ENCODE measurements at places on chromosomes 12 and 14.

DNA sequence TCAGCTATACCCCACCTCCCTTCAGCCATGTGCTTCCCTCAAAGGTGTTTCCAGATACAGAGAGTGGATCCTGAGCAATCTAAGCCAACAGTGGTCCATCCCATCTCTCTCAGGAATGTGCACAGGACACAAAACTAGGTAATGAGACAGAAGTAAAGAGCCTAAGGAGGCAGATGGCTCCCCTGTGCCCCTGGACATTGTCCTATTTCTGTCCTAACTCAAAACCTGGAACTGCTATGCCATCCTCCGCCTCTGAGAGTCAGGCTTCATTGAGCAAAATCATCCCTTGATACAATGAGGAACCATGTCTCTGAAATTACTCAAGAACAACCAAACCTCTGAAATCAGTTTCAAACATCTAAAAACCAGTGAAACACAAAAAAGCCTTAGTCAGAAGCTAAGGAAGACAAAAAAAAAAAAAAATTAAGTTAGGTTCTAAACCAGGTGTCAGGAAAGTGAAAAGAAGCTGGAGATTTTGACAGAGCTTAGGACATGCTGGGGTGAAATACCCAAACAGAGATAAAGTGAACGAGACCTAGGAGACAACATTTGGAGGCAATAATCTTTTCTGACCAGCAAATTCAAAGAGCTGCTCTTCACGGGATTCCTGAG is 200.3 kb upstream of the PLEKHG7 start:
- no peak for DNase-seq

GRCh38 chr12:545835-546234 is 86.1 kb downstream of the B4GALNT3 start:
- no peak for DNase-seq

GRCh38 chr12:4088451-4088850 is 185.1 kb upstream of the CCND2 start:
- no peak for DNase-seq

DNA sequence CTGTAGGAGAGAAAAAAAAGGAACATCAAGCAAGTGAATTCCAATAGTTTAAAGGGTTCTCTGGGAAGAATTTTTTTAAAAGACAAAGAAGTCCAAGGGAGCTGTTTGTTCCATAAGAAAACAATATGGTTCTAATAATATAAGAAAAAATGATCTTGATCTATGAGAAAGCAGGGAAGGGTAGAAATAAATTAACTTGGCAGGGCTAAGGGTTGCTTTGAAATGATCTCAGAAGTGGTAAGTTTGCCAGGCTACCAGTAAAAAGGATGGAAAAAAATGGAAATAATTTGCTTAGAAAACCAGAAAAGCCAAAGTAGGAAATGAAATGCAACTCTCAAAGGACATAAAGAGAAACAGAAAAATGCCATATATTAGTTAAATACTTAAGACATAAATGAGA is 41.7 kb upstream of the EMP1 start:
- no peak for DNase-seq

DNA sequence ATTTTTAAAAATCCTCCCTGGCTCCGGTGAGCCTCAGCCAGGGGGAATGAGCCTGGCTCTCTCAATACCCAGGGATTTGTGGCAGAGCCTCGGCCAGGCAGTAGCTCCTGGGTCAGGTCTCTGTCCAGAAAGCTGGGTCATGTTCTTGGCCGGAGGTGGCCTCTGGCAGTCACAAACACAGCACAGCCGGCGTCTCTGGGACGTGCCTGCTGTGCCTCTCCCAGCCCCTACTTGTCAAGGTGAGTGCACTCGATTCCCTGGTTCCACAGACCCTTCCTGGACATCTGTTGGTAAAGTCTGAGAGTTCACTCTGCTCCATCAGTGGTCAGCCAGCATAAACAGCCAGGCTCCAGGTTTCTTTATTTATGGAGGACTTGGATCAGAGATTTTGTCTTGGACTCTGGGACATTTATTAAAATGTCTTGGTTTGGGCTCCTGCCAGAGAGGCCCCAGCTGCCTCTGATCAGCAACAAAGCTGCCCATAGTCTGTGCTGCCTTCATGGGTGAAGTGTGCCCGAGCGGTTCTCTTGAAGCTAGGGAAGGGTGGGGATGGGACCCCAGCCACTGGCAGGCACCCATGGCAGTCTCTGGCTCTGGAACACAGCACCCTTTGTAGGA is 56.7 kb downstream of the DGLUCY start:
- DNase-seq = no peak

DNA sequence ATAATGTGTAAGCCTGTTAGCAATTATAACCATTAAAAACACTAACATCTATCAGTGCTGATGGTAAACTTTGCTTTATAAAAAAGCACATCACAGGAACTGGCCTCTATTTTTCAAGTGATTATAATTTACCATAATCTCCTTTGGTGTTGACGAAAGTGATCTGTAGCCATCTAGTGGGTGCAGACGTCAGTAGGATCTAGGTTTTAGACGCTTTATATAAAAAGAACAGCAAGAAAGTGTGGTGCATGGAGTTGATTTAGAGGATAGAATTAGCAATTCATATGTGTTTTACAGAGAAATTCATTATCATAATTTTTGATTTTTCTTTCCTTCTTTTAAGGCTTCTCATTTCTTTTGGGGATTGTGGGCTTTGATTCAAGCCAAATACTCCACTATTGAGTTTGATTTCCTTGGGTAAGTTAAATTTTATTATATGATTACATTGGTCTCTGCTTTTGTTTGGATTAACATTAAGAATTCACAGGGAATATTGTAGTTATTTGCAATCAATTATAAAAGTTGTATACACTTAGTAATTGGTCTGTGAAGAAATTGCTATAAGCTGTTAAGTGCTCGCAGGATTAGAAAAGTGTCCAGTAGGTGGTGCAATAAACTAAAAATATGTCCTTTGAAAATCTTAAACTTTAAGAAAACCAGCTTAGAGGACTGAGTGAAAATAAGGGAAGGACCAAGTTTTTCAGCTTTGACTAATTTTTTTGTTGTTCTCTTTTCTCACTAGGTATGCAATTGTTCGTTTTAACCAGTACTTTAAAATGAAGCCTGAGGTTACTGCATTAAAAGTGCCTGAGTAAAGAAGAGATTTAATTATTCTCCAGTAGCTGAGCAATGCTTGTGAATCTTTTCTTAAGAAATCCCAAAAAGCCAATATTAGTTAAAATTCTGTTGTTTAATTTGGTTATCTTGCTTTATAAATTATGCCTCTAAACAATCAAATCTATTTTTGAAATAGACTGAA is 59.5 kb downstream of the ETNK1 start:
- DNase-seq = no peak

- no peak for DNase-seq
Observed at GRCh38 chr12:42128888-42129287, 15.8 kb downstream of the GXYLT1 start.

DNA sequence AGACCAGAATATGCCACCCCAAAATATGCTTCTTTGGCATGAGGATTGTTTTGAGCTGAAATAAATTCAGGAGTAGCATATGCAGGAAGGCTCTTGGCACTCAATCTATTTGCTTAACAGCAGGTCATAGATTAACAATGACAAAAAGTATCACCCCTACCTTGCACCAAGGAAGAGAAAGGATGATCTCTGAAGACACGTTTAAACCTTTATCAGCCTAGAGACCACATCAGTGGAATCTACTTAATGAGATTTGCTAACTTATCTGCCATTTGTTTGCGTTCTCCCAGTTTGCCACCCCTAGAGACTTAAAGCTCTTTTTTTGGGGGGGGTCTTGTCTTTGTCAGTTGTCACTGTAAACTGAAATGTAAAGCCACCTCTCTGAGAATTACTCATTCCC is 1278.7 kb upstream of the USP15 start:
- no peak for DNase-seq

GRCh38 chr12:115440438-115440837 is 756.5 kb upstream of the TBX3 start:
- DNase-seq = peak; percentile 14

- no peak for DNase-seq
Observed at GRCh38 chr12:72133497-72134055, 138.6 kb upstream of the TRHDE start.

DNA sequence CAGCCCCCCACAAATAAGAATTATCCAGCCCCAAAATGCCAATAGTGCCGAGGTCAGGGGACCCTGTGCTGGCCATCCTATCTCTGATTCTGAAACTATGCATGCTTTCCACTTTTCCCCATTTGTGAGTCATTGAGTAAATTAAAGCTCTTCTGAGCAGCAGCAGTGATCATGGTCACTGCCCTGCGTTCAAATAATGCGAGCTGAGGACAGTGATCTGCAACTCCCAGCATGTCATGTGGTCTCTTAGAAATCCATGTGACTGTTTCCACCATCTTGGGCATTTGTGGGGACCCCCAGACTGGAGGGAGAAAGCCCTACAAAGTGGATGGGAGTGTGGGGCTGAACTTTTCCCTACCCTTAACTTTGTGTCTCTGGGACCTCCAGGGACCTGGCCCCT is 53.8 kb downstream of the C14orf132 start:
- DNase-seq = no peak

DNA sequence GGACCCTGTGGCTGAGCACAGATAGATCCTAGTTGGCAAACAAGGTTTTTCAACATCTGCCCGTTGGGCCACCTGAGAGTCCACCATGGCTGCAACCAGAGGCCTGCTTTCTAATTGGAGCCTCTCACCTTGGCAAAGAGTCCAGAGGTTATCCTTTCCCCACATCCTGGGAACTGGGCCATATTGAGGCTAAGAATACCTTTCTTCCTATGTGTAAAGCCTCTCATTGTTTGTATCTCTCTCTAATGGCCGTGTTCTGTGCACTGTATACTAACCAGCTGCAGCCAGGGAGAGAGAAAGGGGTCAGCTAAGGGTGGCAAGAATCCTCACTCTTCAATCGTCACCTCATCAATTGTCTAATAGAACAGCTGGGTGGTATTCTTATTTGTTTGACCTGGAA is 79.1 kb upstream of the ST8SIA1 start:
- no peak for DNase-seq

DNA sequence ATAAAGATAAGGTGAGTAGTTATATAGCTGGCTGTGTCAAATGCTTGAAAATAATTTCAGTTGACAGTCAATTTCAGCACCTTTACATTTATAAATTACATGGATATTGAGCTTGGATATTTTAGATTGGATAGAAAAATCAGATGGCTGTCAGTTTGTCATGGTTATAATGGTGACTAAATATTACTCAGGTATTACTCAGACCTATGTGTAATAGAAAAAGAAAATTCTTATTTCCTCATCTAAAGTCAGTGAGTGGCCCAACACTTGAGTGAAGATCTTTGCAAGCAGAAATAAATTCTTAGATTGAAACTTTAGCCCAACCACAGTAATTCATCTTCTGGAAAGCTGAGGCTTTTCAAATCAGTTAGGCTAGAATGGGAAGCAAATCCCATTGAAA is 354.4 kb downstream of the NAV3 start:
- no peak for DNase-seq

DNA sequence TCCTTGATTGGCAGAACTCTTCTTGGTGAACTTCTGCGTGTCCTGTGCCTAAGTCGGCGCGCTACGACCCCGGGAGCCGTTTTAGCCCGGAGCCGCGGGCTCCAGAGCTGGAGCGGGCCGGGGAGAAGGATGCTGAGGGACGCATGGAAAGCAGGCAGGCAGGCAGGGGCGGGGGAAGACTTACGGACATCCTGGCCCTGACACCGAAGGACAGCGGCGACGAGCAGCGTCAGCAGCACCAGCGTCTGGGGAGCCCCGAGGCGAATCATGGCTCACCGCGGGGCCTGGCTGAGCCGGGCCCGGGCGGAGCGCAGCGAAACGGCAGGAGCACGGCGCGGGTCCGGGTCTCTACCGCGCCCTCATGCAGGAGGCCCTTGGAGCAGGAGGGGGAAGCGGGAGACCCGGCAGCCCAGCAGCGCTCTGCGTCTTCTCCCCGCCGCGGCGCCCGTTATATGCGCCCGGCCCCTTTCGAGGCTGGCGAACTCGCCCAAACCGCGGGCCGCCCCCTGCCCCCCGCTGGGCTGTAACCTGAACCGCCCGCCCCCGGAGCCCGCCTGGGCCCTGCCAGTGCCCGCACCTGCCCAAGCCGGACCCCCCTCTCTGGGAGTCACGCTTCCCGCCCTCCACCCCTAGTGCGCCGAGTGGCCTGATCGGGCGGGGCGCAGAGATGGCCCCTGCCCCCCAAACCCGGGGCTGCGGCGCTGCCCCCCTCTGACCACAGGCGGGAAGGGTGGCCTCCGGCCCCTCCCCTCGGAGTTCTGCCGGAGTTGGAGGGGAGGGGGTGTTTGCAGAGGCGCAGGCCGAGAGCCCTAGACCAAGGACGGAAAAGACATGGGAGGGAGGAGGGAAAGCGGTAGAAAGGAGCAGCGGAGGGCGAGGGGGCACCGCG is at the start of gene COL2A1:
Gene COL2A1, minus strand, starts transcription at position 424 of the 889 bp plus-strand sequence. Its CDS starts 155 bp downstream, at position 269.
- no peak for DNase-seq

- no peak for DNase-seq
Observed at GRCh38 chr12:126488806-126489205, 1423.6 kb downstream of the AACS start.

- no peak for DNase-seq
Observed at GRCh38 chr12:31631023-31631724, 28.3 kb upstream of the ETFBKMT start.

GRCh38 chr12:188910-189621 is 24.9 kb downstream of the SLC6A12 start:
- no peak for DNase-seq

- no peak for DNase-seq
Observed at GRCh38 chr14:97517566-97518234, 720.5 kb downstream of the VRK1 start.

DNA sequence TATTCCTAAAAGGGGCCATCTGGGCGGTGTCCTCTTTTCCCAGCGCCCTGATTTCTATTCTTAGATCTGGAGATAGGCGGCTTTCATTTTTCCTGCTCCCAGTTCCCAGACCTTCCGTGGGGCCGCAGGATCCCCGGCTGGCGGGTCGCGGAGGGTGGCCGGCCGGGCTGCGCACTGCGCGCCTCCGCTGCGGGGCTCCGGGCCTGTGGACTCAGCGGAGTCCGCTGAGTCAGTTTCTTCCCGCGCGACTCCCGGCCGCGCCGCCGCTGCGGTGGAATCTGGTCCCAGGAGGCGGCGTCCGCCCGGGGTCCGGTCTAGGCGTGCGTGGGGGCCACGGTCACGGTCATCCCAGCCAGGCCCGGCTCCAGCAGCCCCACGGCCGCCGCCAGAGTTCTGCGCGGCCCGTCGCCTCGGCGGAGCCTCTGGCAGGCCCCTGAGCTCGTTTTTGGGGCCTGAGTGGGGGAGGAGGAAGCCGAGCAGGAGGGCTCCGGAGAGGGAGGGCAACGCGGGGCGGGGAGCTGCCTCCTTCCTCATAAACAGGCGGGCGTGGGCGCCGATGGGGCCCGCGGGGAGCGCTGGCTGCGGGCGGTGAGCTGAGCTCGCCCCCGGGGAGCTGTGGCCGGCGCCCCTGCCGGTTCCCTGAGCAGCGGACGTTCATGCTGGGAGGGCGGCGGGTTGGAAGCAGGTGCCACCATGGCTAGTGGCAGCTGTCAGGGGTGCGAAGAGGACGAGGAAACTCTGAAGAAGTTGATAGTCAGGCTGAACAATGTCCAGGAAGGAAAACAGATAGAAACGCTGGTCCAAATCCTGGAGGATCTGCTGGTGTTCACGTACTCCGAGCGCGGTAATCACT is at the start of gene LRRK2:
Gene LRRK2, plus strand, starts transcription at position 559 of the 853 bp plus-strand sequence. Its CDS starts 135 bp downstream, at position 694.
- no peak for DNase-seq

- DNase-seq = no peak
Observed at GRCh38 chr12:52628111-52628507, 9.8 kb upstream of the KRT73 start.

GRCh38 chr14:44963775-44964380 is 1.9 kb downstream of the TOGARAM1 start:
- DNase-seq = no peak

Measured in AG04449 (cell line).